ENCODE measurements at places on chromosomes 3 and 15.

DNA sequence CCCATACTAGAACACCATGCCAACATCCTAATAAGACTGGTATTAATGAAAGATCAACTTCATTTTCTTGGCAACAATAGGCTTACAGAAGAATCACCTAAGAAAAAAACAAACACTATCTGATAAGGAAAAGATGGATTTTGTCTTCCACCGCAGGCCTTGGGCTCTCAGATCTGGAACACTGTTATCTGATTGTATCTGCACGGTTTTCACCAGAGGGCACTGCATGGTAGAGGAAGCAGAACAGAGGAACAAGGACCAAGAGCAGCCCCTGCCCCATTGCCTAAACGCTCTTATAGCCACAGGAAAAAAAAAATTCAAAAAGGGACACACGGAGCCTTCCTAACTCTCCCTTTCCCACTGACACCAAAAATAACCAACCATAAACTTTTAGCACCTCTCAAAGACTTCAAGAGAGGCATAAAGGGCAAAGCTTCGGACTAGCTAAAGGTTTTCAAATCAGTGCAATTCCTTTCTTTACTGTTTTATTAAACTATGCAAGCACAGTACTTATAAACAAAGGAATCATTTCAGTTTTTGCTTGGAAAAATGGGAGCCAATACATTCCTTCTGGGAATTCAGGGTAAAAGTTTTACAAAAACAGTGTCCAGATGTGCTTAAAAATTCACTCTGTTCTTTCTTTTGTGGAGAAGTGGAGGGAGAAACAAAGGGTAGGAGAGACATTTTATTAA is 23.3 kb downstream of the IL17RD start:
- DNase-seq: no peak

DNA sequence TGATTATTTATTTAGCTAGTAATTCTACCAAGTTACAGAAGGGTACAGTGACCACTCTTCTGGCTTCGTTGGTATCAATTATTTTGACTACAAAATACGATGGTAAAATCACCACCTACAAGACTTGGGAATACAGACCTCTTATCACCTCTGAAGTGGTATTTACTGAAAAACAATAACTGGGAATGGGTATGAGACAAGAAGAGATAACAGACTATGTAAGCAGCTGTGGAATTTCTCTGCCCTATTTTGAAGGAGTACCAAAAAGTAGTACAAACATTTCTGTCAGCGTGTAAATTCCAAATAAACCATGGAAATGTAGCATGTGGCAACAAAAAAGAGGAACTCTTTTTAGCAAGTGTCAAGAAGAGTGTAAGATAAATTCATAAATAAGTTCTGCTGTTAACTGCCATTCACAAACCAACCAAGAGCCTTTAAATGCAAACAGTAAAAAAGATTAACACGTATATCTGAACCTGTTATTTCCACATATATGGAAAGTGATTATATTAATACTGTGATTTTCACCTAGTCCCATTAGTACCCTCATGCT is 77.0 kb upstream of the SLC12A8 start:
- peak; percentile 16 for DNase-seq

GRCh38 chr3:50100386-50100785 is 11.7 kb downstream of the RBM5 start:
- DNase-seq: no peak

GRCh38 chr3:190258634-190259033 is 63.6 kb downstream of the CLDN1 start:
- no peak for DNase-seq

- DNase-seq: no peak
These were observed 21.3 kb upstream of the TMEM266 start for GRCh38 chr15:76038512-76038911.

DNA sequence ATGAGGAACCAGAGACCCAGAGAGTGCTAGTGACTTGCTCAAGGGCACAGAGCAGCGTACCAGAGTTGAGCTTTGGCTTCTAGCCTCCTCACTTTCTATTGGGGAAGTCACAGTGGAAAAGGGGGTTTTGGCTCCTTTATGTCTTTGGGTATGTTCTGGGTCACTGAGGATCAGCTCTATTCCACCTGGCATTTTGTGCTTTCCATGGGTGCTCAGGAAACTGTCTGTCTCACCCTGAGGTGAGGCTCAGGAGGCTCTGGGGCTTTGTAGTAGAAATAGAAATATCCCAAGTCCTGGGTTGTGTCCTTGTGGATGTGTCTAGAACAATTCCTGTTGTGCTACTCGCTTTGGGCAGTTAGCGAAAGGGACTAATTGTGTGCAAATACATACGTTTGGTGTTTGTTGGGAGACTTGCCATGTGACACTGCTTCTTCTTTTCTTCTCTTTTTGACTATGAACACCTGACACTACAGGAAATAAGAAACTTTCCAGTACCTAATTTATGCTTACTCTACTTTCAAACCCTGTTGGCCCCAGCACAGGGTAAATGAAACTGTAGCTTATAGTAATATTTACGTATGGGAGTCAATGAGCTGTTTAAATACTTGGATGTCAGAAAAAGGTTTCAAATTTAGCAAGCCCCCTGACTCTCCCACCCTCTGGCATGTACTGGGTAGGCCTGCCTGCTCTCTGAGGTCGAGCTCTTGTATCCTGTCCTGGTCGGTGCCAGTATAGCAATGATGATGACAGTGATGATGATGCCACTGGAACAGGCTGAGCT is 35.6 kb downstream of the SMAD3 start:
- no peak for DNase-seq

GRCh38 chr15:61994216-61994615 is 66.0 kb downstream of the VPS13C start:
- DNase-seq: no peak

GRCh38 chr3:14938954-14939353 is 8.4 kb upstream of the NR2C2 start:
- DNase-seq: peak; percentile 28

DNA sequence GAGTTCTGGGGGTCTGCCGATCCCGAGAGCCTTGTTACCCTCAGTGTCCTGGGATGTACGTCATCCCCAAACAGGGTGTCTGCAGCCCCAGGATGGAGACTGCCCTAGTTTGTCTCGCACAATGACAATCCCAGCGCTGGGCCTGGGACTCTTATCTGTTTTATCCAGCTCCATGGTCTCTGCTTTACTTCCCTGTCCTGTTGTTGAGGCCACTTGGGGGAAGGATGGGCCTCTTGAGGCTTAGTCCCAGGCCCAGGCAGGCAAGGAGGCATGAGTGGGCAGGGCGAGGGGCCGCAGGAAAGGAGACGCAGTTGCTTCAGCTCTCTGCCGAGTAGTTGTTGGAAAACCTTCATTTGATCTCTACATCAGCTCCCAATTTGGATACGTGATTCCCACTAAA is 17.4 kb downstream of the SMAD6 start:
- no peak for DNase-seq

DNA sequence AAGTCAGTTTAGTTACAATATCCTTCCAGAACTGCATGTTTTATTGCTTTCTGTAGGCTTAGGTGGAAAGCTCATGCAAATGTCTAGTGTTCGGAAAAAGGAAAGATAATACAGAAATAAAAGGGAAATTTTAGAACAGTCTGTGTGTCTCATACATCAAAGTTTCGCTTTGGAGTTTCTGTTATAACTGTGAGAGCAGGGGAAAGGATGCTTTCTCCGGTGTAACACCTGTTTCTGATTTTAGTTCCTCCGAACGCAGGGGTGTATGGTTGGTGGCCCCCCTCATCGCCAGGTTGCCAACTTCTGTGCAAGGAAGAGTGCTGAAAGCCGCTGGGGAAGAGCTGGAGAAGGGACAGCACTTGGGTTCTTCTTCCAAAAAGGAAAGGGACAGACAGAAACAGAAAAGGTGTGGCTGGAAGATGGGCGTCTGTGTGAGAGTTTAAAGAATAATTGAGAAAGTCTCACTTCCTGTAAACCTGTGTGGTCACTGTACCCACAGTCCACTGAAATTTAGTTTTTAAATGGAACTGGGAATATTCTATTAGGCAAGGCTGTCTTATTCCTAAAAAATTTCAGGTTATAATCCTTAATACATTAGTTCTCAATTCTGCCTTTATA is 6.7 kb downstream of the P2RY12 start:
- DNase-seq: no peak

DNA sequence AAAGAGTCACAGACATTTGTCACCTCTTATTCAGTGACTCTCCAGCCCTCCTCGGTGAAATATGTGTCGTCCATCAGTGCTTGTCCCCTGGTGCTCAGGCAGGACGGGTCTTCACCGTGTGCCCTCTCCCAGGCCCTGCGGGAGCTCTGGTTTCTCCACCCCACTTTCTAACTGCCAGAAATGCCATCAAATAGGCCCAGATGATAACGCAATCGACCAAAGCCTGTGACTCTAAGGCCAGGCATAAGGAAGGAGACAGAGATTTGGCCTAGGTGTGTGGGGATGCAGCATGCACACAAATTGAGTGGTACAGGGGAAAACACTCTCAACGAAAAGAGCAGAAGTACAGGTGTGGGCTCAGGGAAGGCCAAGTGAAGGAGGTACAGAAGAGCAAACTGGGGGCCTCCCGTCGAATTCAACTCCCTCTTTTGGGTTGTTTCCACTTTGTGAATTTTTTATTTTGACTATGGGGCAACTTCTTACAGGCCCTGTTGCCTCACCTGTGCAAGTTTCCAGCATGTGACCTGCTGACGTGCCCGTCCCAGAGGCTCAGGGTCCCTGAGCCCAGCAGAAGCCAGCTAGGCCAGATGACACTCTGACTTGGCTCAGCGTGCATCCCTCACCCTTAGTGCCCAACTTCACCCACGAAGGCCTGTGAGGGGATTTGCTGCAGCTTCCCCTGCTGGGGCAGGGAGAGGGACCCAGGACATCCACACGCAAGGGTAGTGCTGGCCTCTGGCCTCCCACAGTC is 4.7 kb downstream of the NUP210 start:
- no peak for DNase-seq

GRCh38 chr3:101950510-101950909 is 101.2 kb downstream of the NFKBIZ start:
- no peak for DNase-seq

GRCh38 chr15:99054892-99055291 is 47.3 kb upstream of the PGPEP1L start:
- DNase-seq: no peak

GRCh38 chr3:53813876-53814275 is 32.3 kb downstream of the CHDH start:
- DNase-seq: no peak

- no peak for DNase-seq
These were observed 4.8 kb downstream of the CHSY1 start for GRCh38 chr15:101246824-101247745.

DNA sequence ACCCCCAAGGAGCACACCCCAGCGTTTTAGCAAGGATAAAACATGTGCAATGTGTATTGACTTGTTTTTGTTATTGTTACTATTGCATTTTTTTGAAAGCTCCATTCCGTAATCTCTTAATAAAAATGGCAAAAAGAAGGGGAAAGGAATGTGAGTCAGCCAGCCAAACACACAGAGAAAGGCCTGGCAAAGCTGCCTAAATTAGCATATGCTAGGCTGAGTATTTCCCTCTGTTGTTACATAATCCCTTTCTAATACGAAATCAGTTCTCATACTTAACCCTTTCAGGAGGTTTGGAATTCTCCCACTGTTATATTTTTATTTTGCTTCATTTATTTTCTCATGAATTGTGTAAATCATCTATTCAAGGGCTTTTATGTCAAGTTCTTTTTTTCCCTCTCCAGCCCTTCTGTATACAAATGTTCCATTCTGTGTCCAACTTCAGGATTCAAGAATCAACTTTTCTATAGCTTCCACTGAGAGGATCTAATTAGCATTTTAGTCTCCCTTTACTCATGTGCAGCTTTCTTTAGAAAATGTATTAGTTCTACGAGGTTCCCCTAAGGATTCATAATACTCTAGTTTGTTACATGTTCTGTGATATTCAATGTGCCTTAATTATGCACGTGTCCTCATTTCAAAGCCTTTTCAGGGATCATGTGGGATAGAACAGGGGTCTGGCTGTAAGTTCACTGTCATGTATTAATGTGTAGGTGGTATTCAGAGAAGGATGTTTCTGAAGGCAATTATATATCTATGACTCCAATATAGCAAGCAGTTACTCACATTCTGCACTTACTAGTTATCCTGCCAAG is 9.2 kb downstream of the CADM2 start:
- DNase-seq: no peak

- DNase-seq: no peak
These were observed 445.4 kb downstream of the EPHB1 start for GRCh38 chr3:135240426-135240825.
